Motor neuron (in vitro differentiated cells): ENCODE measurements at places on chromosomes 11 and 22. TPM values are rescaled to one million over a fixed set of nuclear protein-coding genes. Genes with fewer than 3 reads are reported as not detected.

Gene PATE4
- 0.34 and 0.66 TPM in 2 replicates for total RNA-seq

Gene TMPRSS13
- 0.15 TPM in 1 of 2 replicates, not detected in the other for total RNA-seq

GRCh38 chr22:37638391-37639069 lies 939 bp upstream of the SH3BP1 start:
- no peak for ATAC-seq

- ATAC-seq, result no peak
Measured at GRCh38 chr22:25627271-25627852, 62.9 kb downstream of the GRK3 start.

DNA sequence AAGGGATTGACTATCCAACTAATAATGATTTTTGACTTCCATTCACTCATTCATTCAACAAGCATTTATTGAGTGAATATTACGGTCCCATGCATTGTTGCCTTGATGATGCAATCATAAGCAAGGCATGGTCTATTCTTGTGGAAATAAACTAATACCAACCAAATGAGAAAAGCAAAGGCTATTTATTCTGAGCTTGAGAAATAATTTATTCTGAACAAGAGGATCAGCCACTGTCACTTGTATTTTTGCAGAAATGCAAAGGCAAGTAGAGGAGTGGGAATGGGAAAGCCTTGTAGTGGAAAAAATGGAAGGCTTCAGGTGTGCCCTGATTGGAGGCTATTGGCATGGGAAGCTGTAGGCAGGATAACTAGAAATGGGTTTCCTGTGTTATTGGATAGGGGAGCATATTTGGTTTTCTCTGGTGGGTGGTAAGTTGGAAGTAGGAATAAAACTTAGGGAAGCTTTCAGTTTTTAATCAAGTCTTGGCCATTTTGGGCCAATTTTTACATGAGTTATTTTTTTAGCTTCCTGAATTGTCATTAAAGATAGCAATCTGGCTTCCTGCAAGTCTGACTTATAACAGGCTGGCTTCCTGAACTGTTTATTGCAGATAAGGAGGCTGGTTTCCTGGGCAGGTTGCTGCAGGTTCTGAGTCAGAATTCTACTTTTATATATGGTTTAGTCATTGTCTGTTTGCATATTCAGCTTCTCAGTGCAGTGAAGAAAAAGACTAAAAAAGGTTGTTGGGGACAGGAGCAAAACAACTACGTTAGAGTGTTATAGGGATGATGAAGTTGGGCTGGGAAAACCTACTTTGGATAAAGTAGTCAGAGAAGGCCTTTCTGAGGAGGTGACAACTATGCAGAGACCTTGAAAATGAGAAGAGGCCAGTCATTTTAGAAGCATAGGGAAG lies 106.7 kb downstream of the APIP start:
- no peak for ATAC-seq
